Hypothalamus (tissue), 51 donors: ENCODE measurements at places on chromosomes 1 and 21.
A peak's percentile ranks its signal among the peaks of the same experiment; 100 is the strongest.

GRCh38 chr1:159015440-159015909 lies 5.8 kb downstream of the IFI16 start:
- peak; percentile 4 for DNase-seq

GRCh38 chr1:111516005-111516535 lies 12.6 kb upstream of the ADORA3 start:
- no peak for DNase-seq

DNA sequence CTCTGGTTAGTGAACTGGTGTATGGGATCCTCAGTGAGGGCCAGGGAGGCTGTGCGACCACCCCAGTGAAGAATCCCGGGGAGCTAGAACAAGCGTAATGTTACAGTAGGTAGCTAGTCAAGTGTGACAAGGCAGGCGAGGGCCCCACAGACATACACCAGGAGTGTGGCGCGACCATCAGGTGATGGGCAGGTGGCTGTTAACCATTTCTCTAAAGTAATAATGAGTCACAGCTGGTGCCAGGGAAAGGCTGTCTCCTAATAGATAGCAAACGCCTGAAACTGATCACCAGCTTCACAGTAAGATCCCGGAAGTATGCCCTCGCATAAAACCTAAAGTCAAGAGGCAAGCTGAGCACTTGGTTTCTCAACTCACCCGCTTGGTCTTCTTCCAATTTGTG lies 40.5 kb upstream of the TARBP1 start:
- DNase-seq, result no peak

DNA sequence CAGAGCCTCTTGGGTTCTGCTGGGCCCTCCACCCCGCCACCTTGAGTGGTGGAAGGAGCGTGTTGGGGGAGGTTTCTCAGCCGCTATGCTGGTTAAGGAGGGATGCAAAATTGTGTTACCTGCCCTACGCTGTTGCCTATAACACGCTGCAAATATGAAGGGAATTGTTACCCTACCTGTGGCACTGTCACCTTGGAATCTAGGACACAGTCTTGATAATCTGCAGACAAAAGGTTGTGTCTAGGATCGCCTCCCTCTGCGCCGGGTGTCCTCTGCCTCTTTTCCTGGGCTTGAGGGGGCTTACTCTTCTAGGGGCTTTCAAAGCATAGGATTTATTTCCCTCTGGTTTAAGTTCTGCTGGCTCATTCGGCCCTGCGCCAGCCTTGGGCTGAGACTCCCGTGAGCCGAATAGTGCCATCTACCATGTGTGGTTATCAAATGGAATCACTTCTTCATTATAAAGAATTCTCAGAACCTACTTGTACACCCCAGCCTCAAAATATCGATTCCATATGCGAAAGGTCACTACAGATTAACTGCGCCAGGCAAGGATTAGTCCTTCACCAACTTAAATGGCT lies 697 bp downstream of the SLC22A15 start:
- DNase-seq, result peak; percentile 18

- no peak for DNase-seq
These were observed 796 bp upstream of the TDRKH start for GRCh38 chr1:151790940-151791651.

GRCh38 chr1:10494754-10495474 lies 20.2 kb downstream of the PEX14 start:
- DNase-seq, result peak; percentile 43

DNA sequence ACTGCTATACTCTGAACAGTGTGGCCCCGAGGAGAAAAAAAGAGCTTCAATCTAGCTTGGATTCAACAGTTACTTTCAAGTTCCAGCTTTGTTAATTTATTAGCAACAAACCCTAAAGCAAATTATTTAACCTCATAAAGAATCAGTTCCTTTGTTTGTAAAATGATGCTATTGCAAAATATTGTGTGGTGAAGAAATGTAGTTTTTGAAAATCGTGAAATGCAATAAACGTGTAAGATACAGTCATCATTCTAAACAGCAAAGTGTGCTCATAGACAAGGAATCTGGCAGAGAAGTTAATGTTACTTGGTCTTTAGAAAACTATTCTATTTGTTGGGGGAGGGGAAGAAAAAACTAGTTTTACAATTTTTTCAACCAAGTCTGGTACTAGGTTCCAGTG lies 297.6 kb upstream of the ADGRL4 start:
- no peak for DNase-seq

- DNase-seq, result no peak
These were observed 407 bp downstream of the GALNT2 start for GRCh38 chr1:230067419-230067870.

DNA sequence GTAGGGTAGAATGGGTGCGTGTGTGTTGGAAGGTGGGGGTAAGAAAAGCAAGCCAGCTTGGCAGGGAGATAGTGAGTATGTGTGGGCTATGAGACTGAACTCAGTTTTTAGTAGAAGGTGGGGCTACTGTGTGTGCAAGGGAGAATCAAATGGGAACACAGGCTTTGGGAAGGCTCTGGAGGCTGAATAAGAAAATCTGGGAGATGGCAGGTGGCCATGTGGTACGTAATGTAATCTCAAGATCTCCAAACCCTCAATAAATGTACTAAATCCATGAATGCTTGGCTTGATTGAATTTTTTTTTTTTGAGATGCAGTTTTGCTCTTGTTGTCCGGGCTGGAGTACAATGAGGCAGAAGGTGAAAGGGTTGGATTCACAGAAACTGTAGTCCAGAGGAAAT lies 3.5 kb upstream of the ZSCAN20 start:
- DNase-seq, result no peak

GRCh38 chr1:150271291-150271959 lies 1.2 kb upstream of the C1orf54 start:
- no peak for DNase-seq

DNA sequence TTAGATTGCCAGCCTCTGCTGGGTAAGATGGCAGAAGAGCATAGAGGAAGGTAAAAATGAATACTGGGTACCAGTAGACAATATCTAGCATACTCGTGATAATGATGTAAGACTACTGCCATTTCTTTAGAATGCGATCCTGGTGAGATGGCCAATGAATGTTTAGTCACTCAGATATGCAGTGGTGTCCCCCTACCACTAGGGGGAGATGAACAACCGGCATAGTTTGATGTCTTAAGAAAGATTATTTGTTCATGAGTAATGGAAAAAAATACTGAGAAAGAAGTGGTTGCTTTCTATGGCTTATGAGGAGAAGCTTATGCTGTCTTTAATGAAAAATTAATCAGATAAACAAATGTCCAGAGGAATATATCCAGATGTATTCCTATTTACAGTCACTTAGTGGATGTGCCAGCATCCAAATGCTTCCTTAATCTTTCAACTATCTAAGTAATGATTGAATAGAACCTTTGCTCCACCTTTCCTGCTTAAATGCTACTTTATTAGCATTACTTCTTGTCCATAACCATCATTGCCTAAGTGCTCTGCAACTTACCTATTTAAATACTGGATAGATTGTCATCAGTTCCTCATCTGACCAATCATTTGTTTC lies 256.6 kb downstream of the ST6GALNAC3 start:
- DNase-seq, result no peak

GRCh38 chr21:38813547-38813946 lies 7.8 kb downstream of the ETS2 start:
- DNase-seq, result no peak

- DNase-seq, result no peak
These were observed 51.9 kb downstream of the IER5 start for GRCh38 chr1:181140398-181140797.

DNA sequence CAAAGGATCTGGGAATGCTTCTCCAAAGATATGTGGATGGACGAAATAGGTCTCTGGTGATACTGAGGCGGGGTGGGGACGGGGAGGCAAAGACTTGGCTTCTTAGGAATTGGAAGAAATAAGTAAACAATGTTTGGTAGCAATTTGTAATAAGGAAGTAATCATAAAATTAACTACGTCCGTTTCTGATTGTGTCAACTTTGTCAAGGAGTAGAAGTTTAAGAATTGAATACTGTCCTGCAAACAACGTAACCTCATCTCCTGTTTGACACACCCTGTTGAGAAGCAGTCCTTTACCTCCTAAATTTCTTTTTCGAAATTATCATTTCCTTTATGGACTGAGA lies 471 bp downstream of the POLR3C start:
- DNase-seq, result no peak

DNA sequence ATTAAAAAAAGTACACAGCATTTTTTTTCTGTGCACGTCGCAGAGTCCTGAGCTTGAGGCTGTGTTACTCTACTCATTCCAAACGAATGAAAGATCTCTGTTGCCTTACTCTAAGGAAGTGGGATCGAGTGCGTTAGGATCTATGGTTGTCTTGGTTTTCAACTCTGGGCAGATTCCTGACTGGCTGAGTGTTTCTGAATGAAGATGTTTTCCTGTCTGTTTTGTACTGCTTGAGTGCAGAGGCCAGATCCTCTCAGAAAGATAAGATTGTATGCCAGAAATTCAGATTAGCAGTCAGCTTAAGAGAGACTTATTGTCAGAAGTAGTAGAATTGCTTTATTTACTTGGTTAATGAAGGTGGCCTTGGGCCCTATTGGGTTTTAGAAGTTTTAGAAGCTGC lies 14.0 kb downstream of the PLA2G2E start:
- no peak for DNase-seq

DNA sequence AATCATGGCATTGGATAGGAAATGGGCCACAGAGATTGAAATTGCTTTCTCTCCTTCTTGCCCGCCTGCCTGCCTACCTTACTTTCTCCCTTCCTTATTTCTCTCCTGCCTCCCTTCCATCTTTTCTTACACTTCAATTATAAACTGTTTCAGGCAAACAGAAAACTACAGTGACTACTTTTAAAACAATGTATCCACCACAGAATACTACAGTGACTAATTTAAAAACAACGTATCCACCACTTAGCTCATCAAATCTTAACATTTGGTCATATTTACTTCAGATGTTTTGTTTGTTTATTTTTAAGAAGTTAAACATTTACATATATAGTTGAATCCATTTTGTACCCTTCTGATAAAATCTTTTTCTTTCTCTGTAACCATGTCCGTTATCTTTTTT lies 54.4 kb downstream of the SNRPE start:
- DNase-seq, result no peak

DNA sequence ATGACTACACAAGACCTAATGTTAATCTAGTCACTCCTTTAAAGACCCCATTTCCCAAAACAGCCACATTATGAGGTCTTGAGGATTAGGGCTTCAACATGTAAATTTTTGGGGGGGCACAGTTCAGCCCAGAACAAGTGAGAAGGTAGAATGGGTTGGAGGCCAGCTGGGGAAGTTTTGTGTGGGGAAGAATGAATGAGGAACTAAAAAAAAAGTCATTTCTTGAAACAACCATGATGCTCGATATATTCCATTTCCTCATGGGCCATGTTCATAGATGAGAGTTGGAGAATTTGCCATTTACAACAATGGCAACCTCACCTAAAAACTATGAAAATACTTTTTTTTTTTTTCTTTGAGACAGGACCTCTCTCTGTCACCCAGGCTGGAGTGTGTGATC lies 14.5 kb downstream of the NLRP3 start:
- DNase-seq, result no peak
